NCI-H1417 (cell line): ENCODE measurements at places on chromosomes 1 and 21.

DNA sequence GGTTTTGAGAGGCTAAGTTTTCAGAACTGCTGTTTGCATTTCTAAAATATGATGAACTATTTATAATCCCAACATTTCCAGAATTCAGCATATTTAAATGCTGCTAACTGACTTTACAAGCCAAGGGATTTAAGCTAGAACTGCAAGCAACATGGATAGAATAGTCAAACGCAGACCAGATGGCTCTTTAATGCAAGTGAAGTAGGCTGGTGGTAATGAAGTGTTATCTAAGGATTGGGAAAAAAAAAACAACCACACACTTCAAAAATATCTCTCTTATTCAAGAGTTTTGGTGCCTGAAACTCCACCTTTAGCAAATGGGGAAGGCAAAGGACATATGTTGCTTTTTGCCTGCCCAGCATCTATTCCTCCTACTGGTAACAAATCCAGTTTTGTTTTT is 20.9 kb upstream of the SSX2IP start:
- DNase-seq: no peak

DNA sequence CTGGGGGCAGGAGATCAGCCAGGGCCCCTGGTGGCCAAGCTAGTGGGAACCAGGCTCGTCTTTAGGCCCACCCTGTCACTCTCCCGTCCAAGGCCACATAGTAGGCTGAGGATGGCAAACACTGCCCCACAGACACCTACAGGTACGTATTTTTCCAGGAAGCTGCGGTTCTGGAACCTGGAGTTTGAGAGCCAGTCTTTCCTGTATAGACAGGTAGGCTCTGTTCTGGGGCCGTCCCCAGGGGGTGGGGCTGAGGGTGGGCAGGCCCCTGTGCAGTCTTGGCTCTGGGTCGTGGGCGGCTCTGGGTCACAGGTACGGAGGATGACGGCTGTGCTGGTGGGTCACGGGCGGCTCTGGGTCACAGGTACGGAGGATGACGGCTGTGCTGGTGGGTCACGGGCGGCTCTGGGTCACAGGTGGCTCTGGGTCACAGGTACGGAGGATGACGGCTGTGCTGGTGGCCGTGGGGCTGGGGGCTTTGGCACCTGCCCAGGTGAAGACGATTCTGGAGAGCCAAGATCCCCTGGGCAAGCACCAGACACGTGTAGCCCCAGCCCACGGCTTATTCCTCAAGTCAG is 2.2 kb downstream of the PUSL1 start:
- DNase-seq: no peak

DNA sequence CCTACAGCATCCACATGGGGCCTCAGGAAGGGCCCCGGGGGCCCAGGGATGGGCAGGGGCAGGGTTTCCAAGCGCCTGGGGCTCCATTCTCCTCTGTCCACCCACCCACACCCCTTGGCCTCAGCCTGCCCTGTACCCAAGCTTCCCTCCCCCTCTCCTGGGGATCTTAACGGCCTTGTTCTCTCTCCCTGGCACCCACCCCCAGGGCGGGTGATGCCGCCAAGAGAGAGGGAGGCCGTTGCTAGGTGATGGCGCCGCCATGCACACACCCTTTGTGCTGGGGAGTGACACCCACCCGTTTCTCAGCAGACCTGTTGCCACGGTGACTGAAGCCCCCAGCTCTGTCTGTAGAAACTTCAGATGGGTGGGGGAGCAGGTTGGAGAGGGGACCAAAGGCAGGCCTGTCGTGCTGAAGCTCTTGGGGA is 7.6 kb downstream of the GPR37L1 start:
- DNase-seq: no peak

DNA sequence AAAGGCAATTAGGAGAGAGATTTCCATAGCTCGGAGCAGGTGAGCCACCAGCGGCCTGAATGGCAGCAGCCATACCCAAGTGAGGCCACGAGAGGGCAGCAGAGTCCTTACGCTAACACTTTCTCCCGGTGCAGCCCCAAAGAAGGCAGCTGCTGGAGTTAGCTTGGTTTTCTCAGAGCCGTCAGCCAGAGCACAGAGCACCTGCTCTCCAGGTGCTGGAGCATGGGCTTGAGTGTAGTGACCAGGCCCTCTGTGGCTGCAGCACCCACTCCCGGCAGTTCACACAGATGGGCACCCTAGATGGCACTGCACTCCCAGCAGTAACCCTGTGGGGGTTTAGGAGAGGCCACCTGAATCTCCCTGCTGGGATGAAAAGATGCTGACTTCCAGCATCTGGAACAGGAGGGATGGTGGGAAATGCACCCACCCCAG is 45.8 kb downstream of the TMCC2 start:
- peak; percentile 85 for DNase-seq

DNA sequence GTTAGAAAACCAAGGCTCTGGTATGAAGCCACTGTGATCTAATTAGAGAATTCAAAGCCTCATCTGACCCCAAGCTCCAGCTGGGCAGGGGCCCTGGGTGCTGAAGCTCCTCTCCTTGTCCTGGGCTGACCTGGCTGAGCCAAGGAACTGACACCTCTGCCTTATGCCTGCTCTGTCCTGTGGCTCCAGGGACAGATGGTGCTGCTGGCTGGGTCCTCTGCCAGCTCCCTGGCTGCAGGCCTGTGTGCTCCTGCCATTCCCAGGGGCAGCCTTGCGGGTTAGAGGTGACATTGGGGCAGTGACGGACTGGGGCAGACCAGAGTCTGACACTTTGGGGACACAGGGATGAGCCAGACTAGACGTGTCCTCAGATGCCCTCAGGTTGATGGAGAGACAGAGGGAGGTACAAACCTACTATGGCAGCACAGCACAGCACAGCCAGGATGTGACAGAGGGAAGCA is 11.8 kb downstream of the ACOT11 start:
- no peak for DNase-seq

DNA sequence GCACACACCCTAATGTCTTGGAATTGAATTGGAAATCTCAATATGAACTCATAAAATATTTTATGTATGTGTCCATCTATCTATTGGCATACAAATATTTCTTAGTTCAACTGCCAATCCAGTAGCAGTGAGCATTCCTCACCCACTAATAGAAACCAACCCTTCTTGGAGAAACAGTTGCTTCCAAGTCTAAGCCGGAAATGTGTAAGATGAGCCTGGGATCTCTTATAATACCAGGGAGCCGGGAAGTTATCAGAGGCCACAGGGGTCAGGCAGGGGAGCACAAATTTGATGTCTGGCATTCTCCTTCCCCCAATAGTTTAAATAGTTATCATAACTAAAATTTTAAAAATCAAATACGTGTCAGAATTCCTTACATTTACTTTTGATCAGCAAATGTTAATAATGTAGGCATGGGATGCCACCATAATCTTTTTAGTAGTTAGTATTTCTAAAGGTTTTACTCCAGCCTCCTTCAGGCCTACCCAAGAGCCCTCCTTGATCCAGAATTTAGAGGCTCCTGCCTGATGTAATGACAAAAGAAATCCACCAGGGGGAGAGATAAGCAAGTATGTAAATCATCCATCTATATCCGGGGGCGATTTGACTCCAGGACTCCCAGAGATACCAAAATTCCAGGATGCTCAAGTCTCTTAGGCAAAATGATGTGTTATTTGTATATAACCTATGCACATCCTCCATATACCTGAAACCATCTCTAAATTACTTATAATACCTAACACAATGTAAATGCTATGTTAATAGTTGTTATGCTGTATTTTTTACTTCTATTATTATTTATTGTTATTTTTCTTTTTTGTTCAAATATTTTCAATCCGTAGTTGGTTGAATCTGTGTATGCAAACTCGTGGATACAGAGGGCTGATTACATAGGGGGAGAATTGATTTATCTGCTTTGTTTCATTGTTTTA is 218.7 kb upstream of the COA6 start:
- DNase-seq: peak; percentile 88

DNA sequence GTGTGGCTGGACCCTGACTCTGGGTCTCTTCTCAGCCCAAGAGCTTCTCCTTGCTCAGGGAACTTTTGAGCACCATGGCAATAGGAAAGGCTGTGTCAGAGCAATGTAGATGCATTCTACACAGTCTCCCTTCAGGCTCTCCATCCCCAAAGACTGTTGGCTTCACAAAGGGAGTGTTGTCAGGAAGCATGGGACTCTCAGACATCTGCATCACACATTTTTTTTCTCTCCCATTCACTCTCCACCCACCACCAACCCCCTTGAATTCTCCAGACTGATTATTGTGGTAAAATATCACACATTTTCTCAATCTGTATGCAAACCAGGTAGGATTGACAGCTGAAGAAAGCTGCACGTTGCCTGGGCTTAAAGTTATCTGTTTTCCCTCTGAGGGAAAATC is 105.4 kb upstream of the WARS2 start:
- no peak for DNase-seq

DNA sequence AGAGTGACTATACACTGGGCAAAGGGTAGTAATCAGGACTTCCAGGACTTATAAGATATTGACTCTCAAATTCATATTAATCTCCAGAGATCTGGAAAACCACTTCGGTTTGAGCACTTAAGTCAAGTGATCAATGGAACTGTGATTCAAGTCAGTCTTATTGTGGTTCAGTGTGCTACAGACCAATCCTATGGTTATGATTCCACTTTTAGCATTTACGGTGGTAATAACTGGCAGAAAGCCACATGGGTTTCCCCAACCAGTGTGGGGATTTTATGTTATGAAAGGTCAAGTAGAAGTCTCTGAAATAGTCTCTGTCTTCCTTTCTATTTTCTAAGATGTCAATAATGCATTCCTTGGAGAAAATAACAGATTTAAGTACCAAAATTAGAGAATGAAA is 151.3 kb upstream of the NEGR1 start:
- no peak for DNase-seq

DNA sequence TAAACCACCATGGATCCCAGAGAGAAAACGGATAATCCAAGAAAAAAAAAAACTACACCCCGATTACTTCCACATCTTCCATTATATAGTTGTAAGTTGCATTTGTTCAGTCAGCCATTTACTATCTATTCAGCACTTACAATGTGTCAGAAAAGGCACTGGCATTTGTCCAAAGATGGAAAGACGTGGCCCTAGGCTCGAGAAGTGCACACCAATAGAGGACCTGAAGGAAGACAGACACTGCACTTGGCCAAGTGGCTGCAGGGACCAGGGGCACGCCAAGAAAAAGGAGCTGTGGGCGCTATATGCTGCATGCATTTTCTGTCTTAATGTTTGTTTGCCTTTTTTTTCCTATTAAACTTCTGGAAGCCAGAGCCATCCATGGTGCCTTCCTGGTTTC is 45.2 kb upstream of the LYST start:
- DNase-seq: no peak

DNA sequence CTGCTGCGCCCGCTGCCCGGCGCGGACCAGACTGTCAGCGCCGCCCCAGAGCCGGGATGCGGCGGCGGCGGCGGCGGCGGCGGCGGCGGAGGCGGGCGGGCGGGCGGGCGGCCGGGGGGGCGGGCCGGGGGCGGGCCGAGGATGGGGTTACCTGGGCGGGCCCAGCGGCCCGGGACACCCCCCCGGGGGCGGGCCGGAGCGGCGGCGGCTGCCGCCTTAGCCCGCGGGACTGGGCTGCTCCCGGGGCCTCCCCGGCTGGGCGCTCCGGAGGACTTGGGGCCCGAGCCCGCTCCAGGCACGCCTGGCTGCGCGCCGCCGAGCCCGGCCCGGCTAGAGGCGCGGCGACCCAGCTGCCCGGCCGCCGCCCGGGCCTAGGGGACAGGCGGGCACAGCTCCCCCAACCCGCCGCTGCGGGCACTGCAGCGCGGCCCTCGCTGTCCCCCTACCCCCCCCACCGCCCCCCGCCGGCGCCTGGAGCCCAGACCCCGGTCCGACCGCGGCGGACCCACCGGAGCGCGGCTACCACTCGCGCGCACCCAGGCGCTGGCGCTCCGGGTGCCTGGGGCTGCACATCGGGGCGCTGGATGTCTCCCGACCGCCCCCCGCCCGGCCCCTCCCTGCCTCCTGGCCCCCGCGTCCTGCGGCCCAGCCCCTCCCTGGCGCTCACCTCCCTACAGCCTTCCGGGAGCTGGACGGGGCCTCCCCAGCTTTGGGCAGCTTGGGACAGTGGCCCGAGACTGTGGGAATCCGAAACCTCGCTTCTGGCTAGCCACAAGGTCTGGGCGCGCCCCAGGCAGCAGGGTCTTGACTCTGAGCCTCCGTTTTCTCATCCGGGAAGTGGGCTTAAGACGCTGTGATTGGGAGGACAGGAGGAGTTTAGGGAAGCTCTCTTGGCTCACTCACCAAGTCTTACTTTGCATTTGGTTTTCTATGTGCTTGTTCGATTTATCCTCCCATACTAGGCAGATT is at the start of gene WNT4:
Gene WNT4, minus strand, starts transcription at position 33 of the 969 bp plus-strand sequence. CDS start 175 bp downstream, outside the sequence.
- peak; percentile 31 for DNase-seq

GRCh38 chr1:219966071-219966349 is 37.7 kb upstream of the SLC30A10 start:
- no peak for DNase-seq

- DNase-seq: no peak
Observed at GRCh38 chr1:101250656-101251272, 13.9 kb downstream of the S1PR1 start.

DNA sequence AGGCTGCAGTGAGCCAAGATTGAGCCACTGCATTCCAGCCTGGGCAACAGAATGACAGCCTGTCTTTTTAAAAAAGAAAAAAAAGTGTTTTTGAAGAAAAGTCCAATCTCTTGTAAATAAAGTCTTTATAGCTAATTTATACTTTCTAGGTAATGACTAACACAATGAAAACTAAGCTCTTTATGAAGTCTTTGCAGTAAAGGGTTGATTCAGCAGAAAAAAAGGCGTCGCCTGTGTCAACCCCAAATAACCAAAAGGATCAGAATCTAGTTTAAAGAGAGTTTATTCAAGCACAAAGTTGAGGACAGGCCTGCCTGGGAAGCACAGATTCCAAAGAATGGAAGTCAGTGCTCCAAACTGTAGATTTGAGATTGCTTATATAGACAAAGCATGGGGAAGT is 14.3 kb upstream of the PGBD2 start:
- no peak for DNase-seq

- DNase-seq: no peak
Observed at GRCh38 chr1:110508028-110508940, 10.7 kb downstream of the KCNA10 start.

- no peak for DNase-seq
Observed at GRCh38 chr1:149846042-149846441, 53.3 kb upstream of the BOLA1 start.

DNA sequence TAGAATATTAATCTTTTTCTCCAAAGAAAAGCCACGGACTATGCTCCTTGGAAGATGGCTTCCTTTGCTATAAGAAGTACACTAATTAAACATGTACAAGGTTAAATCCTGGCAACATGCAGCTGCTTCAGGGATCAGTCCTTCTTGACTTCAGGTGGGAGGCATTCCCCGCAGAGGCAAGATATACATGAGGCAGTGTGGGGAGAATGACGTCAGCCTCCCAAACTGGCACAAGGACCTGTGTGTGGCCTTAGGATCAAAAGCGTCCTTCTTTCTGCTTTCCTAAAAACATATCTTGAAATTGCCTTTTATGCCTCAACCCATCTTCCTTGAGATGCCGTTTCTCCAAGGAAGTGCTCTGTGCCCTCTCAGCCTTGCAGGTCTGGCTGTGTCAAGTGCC is 90.3 kb downstream of the WLS start:
- DNase-seq: no peak

GRCh38 chr1:205301842-205302588 is 19.5 kb downstream of the NUAK2 start:
- DNase-seq: no peak
